MCF 10A (cell line): ENCODE measurements at places on chromosomes 11 and 22.
A peak's percentile ranks its signal among the peaks of the same experiment; 100 is the strongest.

GRCh38 chr22:37157516-37158285 is 8.0 kb upstream of the IL2RB start:
- DNase-seq: no peak

GRCh38 chr11:30568931-30569330 is 17.2 kb downstream of the MPPED2 start:
- DNase-seq: no peak

DNA sequence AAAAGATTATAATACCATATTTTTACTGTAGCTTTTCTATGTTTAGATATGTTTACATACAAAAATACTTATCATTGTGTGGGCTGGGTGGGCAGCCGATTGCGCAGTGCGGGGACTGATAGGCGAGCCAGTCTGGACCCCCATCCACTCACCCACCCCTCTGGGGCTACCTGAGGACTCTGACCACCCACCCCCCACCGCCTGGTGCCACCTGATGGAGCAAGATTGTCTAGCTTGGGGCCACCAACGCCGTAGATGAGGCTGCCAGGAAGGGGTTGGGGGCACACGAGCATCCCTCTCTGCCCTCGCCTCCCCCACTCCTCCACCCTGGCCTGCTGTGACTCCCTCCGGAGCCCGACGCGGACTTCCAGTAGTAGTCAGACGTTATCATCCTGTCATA is 32.4 kb downstream of the MIF start:
- DNase-seq: no peak

DNA sequence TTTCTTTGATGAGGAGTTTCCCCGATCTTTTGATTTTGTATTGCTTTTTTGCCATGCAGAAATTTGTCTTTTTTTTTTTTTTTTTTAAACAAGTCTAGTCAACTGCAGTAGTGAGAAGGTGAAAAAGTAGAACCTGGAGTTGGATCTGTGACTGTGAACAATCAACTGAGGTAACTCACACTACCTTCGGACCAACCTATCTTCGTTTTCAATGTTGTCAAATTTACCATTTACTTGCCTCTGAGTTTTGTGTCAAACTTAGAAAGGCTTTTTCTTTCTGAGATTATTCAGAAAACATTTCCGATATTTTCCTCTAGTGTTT is 20.5 kb downstream of the KLHL22 start:
- no peak for DNase-seq

DNA sequence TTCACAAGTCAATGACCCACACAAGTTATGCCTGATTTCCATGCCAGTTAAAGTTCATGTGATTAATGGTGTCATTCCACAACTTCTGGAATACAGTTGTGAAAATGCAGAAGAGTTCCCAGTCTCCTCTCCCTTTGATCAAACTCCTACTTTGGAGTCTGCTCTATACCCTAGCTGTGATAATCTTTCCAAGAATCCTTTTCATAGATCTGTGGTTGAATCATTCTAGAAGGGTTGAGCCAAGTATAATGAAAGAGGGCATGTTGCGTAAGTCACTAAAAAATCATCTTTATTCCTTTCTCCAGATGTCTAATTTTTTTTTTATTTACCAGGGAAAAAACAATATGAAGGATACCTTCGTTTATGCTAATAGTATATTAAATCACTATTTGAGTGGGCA is 89.7 kb upstream of the CARD18 start:
- peak; percentile 58 for DNase-seq

- no peak for DNase-seq
Observed at GRCh38 chr11:18773104-18773503, 18.5 kb downstream of the PTPN5 start.

DNA sequence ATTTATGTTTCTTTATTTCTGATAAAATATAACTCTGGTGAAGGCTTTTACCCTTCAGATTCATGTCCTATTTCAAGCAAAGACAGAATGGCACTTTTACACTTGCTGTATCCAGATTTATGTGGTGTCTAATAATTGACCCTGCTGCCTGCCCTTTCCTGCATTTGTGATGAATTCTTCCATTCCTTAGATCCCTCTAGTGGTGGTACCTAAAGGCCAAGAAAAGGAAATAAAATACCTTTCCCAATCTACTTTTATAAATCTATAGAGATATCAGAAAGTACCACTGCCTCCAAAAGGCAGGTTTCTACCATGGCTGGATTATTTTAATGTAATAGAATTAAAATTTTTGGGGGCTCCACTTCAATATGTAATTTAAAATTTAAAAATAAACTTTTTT is 34.2 kb downstream of the CCDC81 start:
- DNase-seq: peak; percentile 2

DNA sequence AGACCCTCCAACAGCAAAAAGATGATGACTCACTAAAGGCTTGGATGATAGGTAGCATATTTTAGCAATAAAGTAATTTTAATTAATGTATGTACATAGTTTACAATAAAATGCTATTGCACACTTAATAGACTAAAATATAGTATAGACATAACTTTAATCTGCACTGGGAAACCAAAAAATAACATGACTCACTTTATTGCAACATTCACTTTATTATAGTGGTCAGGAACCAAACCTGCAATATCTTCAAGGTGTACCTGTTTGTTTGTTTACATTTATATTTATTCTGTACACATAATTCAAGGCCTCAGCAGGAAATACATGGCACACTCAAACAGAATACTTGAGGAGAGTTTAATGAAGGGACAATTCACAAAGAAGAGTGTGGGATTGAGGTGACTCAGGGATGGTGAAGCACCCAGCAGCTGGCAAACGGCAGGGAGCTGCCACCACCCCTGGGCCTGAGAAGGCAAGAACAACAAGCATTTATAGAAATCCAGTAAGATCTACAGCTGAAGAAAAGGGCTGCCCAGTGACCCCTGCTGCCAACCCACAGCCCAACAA is 51.5 kb upstream of the POU2AF2 start:
- peak; percentile 20 for DNase-seq

GRCh38 chr11:85132851-85133585 is 494.1 kb downstream of the DLG2 start:
- no peak for DNase-seq

- DNase-seq: no peak
Observed at GRCh38 chr11:113504586-113504985, 29.4 kb upstream of the DRD2 start.

GRCh38 chr11:17876827-17877226 is 136.0 kb downstream of the SERGEF start:
- no peak for DNase-seq

DNA sequence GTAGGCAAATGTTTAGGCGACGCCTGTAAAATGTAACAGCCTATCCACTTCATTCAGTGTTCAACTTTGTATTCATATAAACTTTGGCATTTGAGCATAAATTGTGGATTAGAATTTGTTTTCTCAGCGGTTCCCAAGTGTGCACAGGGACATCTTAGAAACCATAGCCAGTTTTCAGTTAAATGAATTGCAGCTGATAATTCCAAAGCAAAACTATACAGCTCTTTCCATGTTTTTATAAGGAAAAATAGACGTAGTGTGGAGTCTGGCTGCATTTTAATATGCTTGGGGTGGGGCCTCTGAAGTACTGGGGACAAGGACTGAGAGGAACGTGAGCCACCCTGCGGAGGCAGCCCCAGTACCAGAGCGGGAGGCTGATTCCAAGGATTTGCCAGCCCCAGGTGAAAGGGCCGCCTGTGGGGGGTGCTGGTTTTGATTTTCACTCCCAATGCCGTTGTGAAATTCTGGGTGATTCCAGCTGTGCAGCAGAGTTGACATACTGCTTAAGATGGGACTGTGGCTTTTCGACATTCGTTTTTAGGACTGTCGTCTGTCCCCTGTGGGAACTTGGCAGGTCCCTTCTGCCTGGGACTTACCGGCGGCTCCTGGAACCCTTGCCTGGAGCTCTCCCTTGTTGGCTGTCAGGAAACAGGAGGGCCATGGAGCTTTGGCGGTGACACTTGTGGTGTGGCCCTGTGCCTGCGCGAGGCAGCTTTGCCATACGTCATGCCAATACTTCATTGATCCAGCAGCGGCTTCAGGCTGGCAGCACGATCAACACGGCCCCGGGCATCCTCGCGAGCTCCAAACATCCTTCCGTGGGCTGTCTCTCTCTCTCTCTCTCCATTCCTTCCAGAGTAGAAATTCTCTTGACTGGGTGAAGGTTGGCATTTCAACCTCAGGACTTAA is 370.9 kb downstream of the TBC1D22A start:
- DNase-seq: no peak

DNA sequence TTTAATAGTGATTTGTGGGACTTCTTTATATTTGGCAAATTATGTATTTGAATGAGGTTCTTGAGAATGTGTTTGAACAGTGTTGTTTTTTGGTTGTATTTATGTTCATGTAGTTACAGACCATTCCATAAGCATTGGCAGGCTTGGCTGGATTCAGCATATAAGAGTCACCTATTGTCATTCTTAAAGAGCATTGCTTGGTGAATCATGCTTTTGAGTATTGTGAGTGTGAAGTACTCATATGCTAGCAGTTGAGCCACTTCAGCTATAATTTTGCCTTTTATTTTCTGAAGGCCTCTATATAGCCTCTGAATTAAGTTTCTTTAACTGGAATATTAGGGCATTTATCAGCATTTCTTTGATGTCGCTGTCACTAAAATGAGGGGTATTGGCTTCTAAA is 110.0 kb upstream of the GAL start:
- DNase-seq: no peak

- DNase-seq: peak; percentile 56
Observed at GRCh38 chr11:369336-370018, at the start of gene B4GALNT4. Gene B4GALNT4, plus strand, starts transcription at chr11:369499. Its CDS starts 305 bp downstream, at chr11:369804.

GRCh38 chr11:122494221-122494620 is 161.3 kb upstream of the UBASH3B start:
- DNase-seq: peak; percentile 21

DNA sequence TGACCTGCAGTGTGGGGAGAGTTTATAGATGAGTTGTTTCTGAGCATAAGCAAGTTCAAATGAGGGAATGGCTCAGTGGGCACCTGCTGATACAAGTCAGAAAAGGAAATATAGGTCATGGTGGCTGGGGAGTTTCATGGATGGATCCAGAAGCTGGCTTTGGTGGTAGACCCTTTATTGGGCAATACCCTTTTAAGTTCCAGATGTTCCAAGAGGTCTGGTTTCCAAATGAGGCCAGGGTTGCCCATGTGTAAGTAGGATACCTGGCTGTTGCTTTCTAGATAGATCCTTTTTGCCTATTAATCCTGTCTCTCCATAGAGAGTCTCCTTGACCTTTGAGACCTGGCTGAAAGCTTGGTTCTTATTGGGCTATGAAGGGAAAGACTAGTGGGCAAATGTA is 2.2 kb downstream of the STIM1 start:
- DNase-seq: no peak

DNA sequence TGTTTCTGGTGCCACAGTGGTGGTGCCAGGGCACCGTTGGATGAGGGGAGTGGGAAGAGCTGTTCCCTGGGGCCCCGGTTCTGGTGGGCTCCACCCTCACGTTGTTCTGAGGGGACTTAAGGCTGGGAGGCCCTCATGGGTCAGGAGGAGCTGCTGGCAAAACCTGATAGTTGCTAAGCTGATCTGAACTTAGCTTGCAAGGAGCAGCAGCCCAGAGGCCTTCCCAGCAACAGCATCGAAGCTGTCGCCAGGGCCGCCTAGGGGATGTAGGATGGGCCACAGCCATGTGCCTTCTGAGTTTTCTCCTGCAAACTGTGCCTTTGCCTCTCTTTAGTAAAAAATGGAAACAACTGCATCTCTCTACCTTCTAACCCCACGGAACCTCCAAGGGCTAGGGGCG is 240.2 kb downstream of the TBC1D22A start:
- no peak for DNase-seq

DNA sequence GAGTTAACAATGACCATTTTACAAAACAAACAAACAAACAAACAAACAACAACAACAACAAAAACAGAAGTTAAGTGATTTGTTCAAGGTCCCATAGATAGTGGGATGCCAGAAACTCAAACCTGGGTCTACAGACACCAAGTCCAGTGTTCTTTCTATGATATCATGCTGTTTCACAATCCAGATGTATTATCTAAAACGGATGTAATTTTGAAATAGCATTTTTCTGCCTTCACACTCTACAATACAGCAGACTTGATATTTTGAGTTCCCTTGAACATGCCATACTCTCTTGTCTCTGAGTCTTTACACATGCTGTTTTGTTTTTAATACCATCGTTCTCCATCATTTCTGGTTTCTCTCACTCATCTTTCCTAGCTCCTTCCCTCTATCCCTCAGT is 104.5 kb downstream of the RELT start:
- peak; percentile 5 for DNase-seq

GRCh38 chr22:36252754-36253522 is at the start of gene APOL1:
Gene APOL1, plus strand, starts transcription at chr22:36253133. Its CDS starts 1,823 bp downstream, at chr22:36254956.
- peak; percentile 35 for DNase-seq

GRCh38 chr11:61971248-61972111 is 4.0 kb upstream of the FTH1 start:
- peak; percentile 98 for DNase-seq

GRCh38 chr11:78228467-78228866 is 39.7 kb downstream of the USP35 start:
- DNase-seq: peak; percentile 63

- DNase-seq: no peak
Observed at GRCh38 chr11:69218271-69218682, 62.5 kb downstream of the SMIM38 start.

DNA sequence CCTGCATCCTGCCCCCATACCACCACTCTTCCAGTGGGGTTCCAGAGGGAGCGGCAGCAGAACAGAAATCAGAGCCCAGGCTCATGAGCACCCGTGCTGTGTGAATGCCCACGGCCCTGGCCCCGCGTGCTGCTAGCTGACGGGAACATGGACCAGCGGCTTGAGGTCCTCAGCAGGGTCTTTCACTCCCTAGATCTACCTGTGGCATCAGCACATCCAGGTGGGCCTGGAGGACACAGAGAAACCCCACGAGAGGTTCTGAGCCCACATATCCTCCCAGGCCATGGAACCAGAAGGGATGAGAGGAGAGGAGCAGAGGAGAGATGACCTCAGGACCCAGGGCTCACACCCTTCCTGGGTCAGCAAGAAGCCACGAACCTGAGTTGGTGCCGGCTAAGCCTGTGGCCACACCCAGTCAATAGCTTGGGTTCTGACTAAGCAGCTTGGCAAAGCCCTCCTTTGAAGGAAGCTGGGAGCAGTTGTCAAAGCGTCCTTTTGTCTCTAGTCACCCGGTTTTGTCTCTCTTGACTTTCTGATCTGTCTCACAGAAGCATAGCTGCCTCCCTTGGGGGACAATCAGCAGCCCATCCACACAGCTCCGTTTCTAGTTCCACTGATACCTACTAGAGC is 89.3 kb upstream of the LMO1 start:
- DNase-seq: no peak

GRCh38 chr11:114058026-114058706 is 1.3 kb upstream of the ZBTB16 start:
- no peak for DNase-seq

- DNase-seq: no peak
Observed at GRCh38 chr11:123671534-123671933, 17.1 kb upstream of the SCN3B start.

GRCh38 chr11:85805387-85805786 is 5.6 kb downstream of the SYTL2 start:
- DNase-seq: no peak

GRCh38 chr11:118522571-118523072 is 4.7 kb upstream of the TTC36 start:
- peak; percentile 29 for DNase-seq
